ENCODE measurements at places on chromosomes 7 and 10. TPM values are rescaled to one million over a fixed set of nuclear protein-coding genes. Genes with fewer than 3 reads are reported as not detected.

- no peak overlapping the region for H3K4me3 ChIP-seq
- H3K4me1 ChIP-seq: no peaks in the 10 kb centered on the region
- H3K27me3 ChIP-seq: no peaks in the 10 kb centered on the region
- H3K36me3 ChIP-seq: no peaks in the 10 kb centered on the region
Measured at GRCh38 chr10:122441961-122442360, 12.5 kb upstream of the ARMS2 start.

DNA sequence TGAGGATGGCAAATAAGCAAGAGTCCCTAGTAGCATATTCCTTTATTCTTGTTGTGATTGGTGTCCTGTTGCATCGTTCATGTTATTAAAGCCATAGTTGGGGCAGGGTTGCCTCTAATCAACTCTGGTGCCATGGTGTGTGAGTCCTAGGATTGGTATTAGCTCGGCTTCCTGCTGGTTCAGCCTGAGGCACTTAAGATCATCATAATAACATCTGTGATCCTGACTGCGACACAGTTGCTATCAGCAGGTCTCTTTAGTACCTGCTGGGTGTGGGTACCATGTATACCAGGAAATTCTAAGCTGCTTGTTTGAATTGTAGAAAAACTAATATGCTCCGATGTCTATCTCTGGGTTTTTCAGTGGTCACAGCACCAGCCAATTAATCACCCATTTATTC is 1.6 kb downstream of the WEE2 start:
- H3K36me3 ChIP-seq: no peaks in the 10 kb centered on the region
- no peaks in the 10 kb centered on the region for H3K27me3 ChIP-seq
- H3K27ac ChIP-seq: no peak overlapping the region
- H3K4me3 ChIP-seq: no peak overlapping the region

DNA sequence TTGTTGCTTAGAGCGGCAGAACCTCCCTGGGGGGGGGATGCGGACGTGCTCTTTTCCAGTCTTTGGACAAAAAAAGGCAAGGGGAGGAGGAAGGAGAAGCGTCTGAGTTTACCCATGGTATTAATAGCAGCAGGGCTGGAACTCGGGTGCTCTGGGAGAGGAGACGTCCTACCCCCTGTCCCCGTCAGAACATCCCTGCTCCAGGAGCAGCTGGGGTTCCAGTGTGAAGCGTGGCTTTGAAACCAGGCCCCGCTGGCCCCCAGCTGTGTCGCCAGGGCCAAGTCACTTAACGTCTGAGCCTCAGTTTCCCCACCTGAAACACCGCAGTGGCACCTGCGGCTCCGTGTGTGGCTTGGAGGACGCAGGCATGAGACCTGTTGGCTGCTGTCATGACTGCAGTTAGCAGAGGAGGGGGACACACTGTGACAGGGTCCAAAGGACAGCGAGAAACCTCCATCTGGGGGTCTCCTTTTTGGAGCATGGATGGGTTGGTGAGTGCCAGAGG is 1.4 kb downstream of the AMZ1 start:
- no peak overlapping the region for H3K4me3 ChIP-seq
- H3K4me1 ChIP-seq: peaks cover 15% of the 10 kb centered on the region
- peaks cover 49% of the 10 kb centered on the region for H3K27me3 ChIP-seq

DNA sequence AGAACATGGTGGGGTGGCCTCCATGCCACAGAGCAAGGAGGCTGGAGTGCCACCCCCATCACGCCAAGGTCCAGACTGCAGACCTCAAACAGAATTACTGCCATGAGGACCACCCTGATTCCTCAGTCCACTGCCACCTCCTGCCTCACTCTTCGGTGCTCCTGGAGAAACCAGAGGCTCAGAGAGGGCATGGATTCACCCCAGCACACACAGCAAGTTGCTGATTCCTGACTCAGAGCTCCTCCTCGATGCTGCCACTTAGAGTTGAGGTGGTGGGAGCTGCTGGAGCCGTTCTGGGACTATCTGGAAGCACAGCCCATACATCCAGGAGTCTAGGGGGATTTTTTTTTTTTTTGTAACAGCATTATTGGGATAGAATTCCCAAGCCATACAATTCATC is 22.0 kb upstream of the MYL10 start:
- no peaks in the 10 kb centered on the region for H3K4me1 ChIP-seq
- no peak for DNase-seq
- H3K27me3 ChIP-seq: no peaks in the 10 kb centered on the region
- H3K4me3 ChIP-seq: no peak overlapping the region
- no peaks in the 10 kb centered on the region for H3K36me3 ChIP-seq
- no peak overlapping the region for H3K27ac ChIP-seq

Gene WNT8B
- not detected for total RNA-seq

Measured in tibial nerve (tissue), 4 donors.